ENCODE measurements at places on chromosomes 1 and 21.

- no peak for DNase-seq
These were observed 188.0 kb upstream of the C21orf91 start for GRCh38 chr21:18007121-18007520.

DNA sequence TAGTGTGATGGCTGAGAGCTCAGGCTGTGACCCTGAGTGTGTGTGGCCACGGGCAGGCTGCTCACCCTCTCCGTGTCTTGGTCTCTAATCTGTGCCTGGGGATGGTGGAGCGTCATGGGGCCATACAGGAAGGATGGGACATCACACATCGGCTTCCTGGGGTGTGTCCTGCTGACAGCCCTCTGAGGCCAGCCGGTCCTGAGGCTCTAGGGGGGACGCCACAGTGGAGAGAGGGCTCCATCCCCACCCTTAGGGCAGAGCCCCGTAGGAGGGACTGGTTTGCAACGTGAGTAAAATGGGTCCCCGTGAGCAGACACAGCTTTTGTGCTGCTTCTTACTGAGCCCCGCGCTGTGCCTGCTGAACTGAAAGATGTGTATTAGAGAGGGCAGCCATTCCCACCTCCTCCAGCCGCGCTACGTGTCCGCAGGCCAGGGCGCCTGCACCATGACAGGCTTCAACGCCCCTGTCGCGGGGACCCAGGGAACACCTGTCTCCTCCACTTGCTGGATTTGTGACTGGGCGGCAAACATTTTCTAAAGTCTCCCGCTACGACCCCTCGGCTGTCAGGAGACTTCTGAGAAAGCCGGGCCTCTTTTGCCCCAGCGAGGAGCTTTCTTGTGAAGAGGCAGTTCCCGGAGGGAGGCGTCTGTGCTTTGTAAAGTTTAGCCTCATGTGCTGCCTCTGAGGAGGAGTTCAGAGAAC, 8.1 kb downstream of the COL18A1 start:
- no peak for DNase-seq

GRCh38 chr21:44892095-44892494, 18.6 kb upstream of the PTTG1IP start:
- no peak for DNase-seq

GRCh38 chr1:228941666-228942065, 206.4 kb downstream of the RHOU start:
- DNase-seq = no peak

DNA sequence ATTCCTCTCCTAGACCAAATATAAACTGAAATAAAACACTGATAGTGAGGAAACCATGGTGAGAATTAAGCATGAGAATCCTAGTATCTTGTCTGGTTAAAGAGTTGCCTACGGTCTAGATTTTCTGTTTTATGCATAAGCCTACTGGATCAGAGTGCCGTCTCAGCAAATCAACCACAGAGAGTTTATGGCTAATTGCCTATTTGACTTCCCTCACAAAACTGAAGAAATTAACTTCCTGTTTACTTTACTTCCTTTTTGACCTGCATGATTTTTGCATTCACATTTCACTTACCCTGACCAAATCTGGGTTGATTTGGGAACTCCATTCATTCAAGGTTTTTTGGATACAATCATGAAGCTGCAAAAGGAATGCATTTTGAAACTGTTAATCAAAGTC, 5.0 kb downstream of the GCLM start:
- DNase-seq = no peak

DNA sequence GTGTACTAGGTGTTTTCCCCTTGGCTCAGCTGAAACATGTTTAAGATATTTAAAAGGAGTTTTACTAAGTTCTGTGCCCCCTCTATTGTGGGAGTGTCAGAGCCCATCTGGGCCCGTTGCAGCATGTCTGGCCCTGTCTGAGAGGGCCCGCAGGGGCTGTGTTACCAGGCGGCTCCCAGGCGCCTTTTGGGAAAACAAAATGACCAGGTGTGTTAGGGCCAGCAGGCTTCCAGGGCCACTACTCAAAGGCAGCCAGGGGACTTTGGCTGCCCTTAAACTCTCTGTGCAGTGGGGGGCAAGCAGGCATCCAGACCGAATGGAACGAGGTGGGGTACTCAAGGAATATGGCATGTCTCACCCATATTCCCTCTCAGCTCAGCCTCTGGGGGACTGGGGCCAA, 111.7 kb downstream of the KCNN3 start:
- no peak for DNase-seq

DNA sequence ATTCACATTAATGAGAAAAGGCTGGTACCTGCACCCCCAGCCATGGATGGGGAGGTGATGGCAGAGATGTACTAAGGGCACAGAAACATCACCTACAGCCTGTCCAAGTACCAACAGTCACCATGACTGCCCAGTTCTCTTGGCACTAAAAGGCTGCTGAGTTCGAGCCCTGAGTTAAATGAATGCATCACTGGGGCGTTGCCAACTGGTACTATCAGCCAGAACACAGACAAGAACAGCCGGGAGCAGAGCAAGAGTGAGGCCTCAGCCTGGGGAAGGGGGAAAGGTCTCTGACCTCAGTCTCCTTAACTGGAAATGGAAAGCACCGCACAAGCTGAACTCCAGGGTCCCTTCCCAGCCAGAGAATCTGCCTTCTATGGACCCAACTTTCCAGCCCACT, 60.5 kb downstream of the GLIS1 start:
- no peak for DNase-seq

Measured in NCI-H460 (cell line).